ENCODE measurements at places on chromosomes 11 and 22.

GRCh38 chr11:12434325-12434654, 56.9 kb downstream of the PARVA start:
- DNase-seq: no peak

DNA sequence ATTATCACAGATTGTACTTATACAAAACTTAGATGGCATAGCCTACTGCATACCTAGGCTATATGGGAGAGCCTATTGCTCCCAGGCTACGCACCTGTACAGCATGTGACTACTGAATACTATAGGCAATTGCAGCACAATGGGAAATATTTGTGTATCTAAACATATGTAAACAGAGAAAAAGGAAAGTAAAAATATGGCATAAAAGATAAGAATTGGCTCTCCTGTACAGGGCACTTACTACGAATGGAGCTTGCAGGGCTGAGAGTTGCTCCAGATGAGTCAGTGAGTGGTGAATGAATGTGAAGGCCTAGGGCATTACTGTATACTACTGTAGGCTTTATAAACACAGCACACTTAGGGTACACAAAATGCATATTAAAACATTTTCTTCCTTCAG, 13.2 kb downstream of the APOL6 start:
- DNase-seq: no peak

GRCh38 chr11:81004576-81004975, 1563.7 kb upstream of the TENM4 start:
- DNase-seq: no peak

GRCh38 chr11:48054994-48055291, 74.6 kb downstream of the PTPRJ start:
- DNase-seq: no peak

GRCh38 chr22:43555561-43556515, 144.0 kb downstream of the MPPED1 start:
- DNase-seq: no peak

DNA sequence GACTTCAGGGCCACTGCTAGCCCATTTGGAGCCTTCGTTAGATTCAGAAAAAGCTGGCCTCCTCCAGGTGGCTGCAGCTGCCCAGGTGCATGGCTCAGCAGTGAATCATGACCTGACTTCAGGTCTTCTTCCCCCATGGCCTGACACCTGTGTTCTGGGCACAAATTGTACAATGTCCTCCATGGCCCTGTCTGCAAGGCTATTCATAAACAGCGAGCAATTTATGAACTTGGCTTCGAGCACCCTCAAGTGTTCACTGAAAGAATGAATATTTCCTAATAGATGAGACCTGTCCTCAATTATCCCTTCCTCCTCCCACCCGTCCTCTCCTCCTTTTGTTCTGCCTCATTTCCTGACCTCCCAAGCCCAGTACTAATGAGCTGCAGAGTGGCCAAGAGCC, 12.2 kb upstream of the VPS37C start:
- no peak for DNase-seq

All from activated CD4-positive, alpha-beta T cell treated with anti-CD3 and anti-CD28 coated beads, Interleukin-2, amount 50 U/mL, for 48 hours (primary cell).